ENCODE measurements at places on chromosomes 1 and 21.

DNA sequence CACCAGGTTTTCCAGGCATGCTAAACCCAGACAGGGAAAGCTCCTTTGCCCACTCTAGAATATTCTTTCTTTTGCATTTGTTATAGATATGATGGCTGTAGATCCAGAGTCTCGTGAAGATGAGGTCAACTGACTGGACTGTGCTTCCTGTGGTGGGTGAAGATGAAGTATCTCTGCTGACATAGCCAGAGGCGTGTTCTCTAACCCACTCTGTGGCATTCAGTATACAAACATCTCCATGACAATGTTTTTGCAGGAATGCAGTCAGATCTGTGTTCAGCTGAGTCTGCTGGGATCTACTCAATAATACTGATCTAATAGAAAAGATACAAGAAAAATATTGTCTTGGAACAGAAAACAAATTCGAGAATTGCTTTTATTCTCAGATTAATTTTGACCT is 11.3 kb downstream of the RWDD2B start:
- no peak for DNase-seq

DNA sequence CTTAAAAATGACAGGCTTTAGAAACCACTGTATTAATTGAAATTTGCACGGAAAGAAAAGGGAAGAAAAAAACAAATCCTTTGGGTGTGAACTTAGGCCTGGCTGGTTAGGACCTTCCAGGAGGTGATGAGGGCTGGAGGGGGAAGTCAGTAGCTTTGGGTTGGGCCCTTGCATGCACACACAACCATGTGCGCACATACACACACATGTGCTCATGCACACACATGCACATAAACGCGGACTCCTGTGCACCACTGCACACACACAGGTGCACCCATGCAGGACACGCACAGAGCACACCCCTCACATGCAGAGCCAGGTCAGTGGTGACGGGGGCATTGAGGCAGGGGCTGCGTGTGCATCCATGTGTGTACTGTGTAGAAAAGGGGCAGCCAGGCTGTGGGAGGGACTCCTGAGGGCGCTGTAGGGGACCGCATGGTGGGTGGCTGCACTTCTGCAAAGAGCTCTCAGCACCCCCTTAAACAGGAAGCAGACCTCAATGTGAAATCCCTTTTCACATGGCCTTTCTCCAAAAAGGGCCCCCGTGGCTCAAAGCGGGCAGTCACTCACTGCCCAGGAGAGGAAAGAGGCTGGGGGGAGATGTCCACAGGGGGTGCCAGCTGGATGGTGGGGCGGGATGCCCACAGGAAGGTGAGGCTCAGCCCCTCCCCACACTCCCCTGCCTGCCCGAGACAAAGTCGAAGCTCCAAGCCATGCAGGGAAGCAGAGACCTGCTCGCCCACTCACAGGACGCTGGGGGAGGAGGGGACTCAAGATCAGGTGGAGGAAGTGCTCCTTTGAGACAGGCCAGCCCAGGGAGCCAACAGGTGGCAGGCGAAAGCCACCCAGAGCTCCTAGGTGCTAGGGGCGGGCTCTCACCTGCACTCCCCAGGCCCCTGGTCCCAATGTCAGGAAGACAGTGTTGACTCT is 95.2 kb downstream of the ITPKB start:
- no peak for DNase-seq

- no peak for DNase-seq
Observed at GRCh38 chr1:221778125-221778524, 36.2 kb upstream of the DUSP10 start.

- no peak for DNase-seq
Observed at GRCh38 chr21:42748620-42749176, 95.3 kb downstream of the PDE9A start.

DNA sequence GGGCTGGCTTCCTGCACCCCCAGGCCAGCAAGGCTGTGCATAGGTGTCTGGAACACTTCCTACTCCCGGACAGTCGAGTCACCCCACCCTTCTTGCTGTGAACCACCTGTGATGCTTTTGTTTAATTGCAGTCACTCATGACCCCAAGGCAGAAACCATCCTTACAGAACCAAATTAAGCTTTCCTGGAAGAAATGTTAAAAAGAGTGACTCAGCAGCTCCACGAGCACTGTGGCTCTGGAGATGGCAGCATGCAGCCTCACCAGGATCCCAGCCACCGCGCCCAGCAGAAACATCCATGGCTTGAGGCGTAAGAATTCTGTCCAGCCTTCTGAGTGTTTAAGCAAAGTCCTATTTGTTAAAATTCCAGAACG is 28.8 kb downstream of the SNAP47 start:
- no peak for DNase-seq

- no peak for DNase-seq
Observed at GRCh38 chr1:24989082-24989481, 59.0 kb upstream of the RUNX3 start.

DNA sequence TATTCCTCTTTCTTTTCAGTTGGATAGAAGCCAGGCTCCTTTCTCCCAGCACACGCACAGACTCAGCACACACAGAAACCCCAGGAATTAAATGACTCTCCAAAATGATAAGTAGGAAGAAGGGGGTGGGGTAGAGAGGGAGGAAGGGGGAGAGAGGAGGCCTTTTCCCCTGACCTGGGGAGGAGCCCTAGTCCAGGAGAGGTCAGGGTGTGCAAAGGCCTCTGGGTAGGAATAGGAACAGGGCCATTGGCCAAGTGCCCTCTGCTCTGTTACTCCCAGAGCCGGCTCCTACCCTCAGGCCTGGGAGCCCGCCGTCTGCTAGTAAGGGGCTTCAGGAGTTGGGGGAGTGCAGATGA is 35.6 kb upstream of the PUM1 start:
- no peak for DNase-seq

DNA sequence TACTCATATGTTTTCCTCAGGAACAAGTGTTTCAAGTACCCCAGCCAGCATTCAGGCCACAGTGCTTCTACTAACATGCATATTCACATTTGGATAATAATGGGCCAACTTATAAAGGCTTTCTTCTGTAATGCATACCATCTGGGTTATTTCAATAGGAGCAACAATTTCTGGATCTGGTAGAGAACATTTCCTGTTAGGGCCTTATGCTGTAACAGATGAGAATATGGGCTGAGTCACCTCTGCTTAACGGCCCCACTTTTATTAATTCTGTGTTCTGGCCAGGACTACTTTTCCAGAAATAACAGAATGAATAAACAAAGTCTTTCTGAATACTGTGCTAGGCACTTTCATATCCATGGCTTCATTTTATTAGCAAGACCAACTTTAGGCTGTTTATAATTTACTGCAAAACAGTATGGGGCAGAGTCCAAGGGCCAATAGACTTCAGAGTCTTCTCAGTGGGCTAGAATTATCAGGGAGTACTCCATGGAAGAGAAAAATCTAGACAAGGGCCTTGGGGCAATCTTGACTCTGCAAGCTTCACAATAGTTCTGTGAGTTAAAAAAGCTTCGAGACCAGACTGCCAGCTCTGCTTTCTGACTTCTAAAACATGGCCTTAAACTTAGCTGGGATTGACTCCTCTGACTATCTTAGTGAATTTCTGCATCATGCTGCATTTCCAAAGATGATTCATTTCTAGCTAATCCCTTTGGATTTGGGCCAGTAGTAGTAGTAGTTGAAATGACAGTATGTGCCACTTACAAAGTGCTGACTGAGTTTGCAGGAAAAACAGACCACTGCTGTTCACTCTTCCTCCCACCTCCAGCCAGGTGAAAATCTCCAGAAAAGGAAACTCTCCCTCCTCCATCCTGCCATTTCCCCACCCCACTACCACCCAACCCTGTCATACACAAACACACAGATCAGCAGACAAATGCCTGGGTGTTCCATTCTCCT is 8.2 kb upstream of the SSX2IP start:
- DNase-seq: no peak

- DNase-seq: no peak
Observed at GRCh38 chr21:14870853-14871149, 194.0 kb downstream of the NRIP1 start.

DNA sequence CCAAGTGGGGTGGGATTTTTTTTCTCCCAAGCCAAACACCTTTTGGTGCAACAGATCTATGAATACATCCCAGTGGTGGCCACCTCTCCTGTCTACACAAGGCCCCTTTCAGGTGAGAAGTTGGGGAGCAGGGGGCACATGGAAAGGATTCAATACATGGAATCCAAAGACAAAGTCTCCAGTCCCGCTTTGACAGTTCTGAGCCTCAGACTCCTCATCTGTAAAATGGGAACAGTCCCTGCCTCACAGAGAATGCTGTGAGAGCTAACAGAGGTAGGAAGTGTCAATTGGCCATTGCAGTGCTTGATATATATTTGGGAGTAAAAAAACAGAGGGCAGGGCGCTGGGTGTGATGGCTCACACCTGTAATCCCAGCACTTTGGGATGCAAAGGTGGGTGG is 26.7 kb upstream of the ZNF436 start:
- no peak for DNase-seq

DNA sequence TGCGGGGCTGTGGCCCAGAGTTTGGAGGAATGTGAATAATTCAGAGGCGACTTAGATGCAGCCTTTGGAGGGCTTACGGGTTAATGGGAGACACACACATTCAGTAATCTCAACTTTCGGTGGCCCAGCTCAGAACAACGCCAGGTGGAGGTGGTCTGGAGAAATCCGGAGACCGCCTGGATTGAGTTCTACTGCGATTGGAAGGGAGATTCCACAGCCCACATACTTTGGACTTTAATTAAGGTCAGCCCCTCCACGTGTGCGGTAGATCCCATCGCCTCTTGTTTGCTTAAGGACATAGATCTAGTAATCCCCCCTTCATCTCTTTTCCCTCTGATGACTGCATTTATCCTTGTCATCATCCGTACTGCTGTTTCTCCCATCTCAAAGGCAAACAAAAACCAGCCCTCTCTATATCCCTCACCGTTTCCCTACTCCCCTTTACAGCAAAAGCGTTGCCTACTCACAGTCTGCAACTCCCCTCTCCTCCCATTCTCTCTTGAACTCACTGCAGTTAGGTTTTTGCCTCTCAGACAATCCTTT is 720 bp upstream of the BSDC1 start:
- DNase-seq: no peak

- DNase-seq: no peak
Observed at GRCh38 chr1:108512239-108513043, 47.5 kb upstream of the EEIG2 start.

- no peak for DNase-seq
Observed at GRCh38 chr1:23480187-23481025, 3.6 kb downstream of the ASAP3 start.

GRCh38 chr1:152886085-152886484 is 8.0 kb downstream of the SMCP start:
- DNase-seq: no peak

GRCh38 chr1:51543858-51544257 is 24.8 kb upstream of the EPS15 start:
- DNase-seq: no peak

- no peak for DNase-seq
Observed at GRCh38 chr1:26789931-26790330, 2.2 kb downstream of the PIGV start.

DNA sequence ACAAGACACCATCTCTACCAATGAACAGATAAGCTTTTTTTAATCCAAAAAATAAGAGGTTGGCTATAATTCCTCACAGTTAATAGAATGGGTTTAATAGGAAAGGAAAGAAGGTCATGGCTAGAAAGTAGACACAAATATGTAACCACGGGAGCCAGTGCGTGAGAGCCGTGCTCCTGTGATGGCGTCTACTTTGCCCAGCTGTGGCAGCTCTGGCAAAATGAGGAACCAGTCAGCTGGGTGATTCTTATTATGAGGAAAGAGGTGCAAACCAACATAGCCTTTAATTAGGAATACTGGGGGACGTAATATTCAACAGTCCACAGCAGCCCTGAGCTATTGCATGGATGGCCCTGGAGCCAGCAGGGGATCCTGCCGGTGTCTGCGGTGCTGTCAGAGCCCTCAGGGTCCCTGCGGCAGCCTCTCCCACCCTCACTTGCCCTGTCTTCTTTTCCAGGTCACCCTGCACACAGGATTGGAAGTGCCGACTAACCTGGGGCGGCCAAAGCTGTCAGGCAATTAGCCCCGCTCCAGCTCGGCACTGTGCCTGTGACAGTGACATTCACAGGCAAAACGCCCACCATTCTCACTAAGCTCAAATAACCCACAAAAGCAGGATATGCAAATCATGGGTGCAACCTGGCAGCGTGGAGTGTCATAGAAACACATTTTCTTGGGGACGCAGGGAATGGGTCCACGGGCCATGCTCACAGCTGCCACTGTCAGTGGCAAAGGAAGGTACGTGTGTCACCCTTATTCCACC is 25.9 kb upstream of the GNPAT start:
- no peak for DNase-seq

DNA sequence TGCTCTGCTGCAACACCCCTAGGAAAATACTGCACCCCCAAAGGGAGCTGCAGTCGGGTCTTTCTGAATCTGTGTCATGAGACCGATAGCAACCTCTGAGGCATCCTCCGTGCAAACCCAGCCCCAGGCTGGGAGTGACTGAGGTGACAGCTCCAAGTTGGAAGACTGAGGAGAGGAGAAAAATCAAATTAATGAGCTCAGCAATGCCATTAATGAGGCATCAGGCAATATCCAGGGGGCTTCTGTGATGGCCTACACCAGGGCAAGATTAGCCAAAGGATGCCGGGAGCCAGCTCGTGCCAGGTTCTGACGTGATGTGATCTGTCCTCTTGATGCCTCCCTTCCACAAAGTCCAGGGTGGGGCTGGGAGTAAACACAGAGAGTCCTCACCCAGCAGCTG is 30.8 kb upstream of the PSMB2 start:
- DNase-seq: no peak

GRCh38 chr1:10694274-10694632 is 102.2 kb downstream of the CASZ1 start:
- DNase-seq: no peak

DNA sequence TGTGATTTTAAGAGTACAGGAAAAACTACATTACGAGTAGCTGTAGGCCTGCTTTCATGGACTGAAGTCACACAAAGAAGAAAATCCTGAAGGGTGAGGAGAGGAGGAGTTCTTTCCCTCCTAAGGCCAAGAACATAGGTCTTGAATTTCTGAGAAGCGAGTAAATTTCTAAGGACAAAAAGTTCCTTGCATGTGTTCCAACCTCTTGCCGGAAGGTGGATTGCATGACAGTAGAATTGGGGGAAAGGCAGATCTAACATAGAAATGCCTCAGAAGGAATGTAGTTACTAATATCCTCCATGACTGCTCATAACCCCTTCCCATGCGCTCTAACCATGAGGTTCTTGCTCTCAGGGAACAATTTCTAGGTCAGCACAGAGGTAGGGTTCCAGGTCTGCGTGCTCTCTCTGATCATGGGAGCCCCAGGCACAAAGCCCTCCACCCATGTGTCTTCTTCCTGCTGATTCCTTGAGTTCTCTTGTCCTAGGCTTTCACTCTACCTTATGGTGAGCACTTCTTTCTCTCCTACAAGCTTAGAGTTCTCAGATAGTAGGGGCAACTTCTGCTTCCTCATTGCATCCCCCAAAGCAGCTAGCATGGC is 13.7 kb downstream of the CD2 start:
- no peak for DNase-seq

GRCh38 chr1:12014141-12014991 is 4.9 kb upstream of the MIIP start:
- no peak for DNase-seq

All from cortex of kidney (tissue), 1 donor.